ENCODE measurements at places on chromosomes 2 and 18.

- peak; percentile 54 for DNase-seq
These were observed 36.2 kb downstream of the KDM3A start for GRCh38 chr2:86477349-86477748.

- DNase-seq = no peak
These were observed 490.6 kb downstream of the THSD7B start for GRCh38 chr2:137255990-137256389.

GRCh38 chr2:80169811-80170594 lies 134.5 kb downstream of the LRRTM1 start:
- DNase-seq = no peak

DNA sequence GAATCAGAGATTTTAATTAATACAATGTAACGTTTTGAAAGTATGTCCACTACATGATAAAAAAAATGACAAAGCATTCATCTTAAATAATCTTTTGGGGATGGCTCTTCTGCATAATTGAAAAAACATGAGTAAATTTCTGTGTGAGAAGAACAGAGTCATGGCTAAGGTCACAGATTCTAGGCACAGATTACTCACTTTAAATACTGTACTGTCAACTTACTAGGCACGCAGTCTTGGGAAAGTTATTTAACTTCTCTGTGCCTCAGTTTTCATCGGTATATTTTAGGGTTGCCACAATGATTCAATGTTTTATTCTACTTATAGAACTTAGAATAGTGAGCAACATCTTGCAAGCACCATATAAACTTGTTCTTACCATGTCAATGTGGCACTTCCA lies 49.2 kb downstream of the TMEFF2 start:
- peak; percentile 39 for DNase-seq

DNA sequence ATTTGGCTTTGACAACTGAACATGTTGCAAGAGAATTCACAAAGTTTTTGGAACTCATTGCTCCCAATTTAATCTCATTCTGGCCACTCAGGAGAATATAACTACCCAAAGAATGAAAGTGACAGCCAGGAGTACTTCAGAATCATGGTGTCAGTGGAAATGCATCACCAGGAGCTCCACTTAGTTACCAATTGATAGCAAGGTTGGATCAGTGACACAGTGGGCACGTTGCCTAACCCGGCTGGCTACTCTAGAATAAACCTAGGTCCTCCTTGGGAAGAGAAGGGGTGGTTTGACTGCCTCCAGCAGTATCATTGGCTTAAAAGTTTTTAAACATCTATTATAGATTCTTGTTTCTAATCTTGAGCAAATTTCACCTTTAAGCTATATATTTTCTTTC lies 40.0 kb upstream of the LRP1B start:
- no peak for DNase-seq

DNA sequence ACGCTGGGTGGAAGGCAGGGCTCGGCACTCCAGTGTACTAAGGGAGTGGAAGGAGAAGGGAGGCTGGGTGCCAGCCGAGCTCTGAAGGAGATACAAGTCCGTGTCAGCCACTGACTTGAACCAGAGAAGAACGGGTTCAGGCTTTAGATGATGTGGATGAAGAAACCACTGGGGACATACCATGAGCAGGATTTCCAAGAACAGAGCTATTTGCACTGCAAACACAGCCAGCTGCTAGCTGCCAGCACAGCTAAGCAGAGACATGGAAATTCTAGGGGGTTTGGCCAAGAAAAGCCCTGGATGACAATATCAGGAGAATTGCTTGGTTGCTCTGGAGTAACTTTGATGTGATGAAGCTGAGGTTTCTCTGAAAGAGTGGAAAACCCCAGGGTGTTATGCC lies 5.2 kb downstream of the CD207 start:
- DNase-seq = peak; percentile 31

DNA sequence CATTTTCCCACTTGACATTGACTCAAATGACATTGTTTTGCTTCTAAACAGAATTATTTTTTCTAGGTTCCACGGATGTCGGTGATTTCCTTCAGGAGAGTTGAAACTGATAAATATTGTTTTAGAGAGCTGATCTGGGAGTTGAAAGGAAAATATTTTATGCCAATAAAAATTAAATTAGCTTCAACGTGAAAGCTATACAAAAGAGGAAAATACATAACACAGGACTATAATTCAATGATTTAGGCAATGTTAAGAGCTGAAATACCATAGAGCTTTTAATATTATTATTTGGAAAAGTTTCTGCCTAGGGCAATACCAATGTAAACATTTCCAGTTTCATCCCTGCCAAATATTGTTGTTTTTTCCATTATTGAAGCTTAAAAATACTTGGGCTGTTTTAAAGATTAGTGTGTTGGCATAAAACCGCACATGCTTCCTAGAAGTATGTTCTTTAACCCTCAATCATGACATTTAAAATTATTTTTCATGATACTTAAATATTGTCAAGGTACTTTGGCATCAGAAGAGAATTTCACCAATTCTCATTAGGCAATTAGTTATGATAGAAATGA lies 18.6 kb upstream of the PDE1A start:
- peak; percentile 59 for DNase-seq

Measured in cardiac fibroblast (primary cell).